T-helper 22 cell (primary cell): ENCODE measurements at places on chromosomes 5 and 9.

GRCh38 chr9:38432922-38433510 lies 8.8 kb upstream of the IGFBPL1 start:
- DNase-seq, result no peak

GRCh38 chr5:147712019-147712418 lies 70.5 kb downstream of the JAKMIP2 start:
- no peak for DNase-seq

GRCh38 chr5:150576449-150576949 lies 64.0 kb upstream of the SYNPO start:
- DNase-seq, result no peak

DNA sequence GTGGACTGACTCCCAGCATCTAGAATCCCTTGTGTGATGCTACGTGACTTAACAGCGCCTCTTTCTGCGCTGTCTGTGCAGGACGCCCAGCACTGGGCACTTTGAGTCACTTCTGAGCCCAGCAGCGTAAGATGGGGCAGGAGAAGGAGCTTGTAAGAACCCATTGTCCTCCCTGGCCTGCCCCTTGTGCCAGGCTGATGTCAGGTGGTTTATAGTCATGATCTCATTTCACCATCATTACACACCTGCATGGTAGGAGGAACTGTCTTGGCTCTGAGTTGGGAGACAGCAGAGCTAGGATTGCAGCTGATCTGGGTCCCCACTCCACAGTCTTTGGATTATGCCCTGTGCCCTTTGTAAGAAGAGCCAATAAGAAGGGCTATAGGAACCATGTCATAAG lies 12.2 kb downstream of the ERGIC1 start:
- no peak for DNase-seq

DNA sequence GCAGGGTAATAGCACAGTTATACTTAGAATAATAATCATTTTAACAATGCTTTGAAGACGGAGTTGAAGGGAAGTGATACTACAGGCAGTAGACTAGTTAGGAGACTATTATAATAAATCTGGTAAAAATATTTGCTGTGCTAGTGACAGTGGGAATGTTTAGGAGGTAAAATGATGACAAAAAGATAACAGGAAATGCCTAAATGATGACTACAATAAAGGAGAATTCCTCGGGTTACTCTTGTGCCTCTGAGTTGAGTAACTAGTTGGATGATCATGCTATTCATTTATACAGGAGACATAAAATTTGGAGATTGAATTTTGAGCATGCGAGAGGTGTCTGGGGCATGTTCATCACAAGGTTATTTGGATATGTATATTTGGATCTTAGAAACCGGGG lies 32.2 kb upstream of the PAM start:
- no peak for DNase-seq

GRCh38 chr9:136059851-136060670 lies 35.0 kb downstream of the NACC2 start:
- DNase-seq, result no peak

- DNase-seq, result no peak
These were observed 190.5 kb downstream of the HSPA4 start for GRCh38 chr5:133242221-133242835.

DNA sequence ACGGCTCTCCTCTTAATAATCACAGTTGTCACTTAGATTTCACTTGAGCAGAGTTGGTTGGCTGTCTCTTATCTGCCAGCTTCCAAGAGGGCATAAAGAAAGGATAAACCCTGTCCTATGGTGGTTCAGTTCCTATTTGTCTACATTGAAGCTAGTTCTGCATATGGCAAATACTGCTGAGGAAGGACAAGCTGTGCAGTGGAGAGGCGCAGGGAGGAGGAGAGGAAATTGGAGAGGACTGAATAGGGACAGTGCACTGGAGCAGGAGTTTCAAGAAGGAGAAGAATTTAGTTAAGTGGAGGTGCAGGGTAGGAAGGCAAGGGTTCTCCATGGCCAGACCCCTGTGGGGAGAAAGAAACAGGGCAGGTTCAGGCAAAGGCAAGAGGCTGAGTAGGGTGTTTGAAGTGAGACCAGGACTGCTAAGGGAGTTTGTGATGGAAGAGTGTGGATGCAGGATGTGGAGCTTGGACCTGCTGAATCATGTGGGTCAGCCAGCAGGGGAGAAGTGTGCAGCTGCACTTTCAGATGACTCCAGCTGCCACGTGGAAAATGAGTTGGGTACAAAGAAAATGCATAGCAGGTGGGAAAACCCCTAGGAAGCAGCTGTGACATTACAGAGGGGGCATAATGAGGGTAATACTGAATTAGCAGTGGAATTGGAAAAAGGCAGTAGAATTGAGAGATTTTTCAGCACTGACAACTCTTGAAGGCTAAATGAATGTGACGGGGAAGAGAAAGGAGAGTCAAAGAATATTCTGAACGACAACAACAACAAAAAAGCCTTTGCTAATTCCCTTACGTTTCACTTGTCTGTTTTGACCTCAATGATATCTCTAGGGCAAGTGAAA lies 66.8 kb downstream of the MAMDC2 start:
- no peak for DNase-seq

- no peak for DNase-seq
These were observed 497.3 kb downstream of the MTRR start for GRCh38 chr5:8366266-8366665.

DNA sequence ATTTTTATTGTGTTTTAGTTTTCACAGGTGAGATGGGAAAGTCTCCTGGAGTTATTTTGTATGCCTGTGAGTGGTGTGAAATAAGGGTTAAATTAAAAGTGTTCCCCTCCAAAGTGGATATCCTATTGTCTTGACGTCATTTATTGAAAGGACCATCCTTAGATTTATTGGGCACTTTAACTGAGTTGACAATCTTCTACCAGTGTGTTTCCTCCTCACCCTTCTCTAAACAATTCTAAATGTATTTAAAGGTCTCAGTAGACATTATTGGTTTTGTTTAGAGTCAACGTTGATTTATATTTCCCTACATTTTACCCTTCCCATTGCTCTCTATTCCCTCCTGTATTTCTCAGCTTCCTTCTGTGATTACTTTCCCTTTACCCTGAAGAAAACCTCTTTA lies 40.8 kb downstream of the PRRC1 start:
- no peak for DNase-seq

DNA sequence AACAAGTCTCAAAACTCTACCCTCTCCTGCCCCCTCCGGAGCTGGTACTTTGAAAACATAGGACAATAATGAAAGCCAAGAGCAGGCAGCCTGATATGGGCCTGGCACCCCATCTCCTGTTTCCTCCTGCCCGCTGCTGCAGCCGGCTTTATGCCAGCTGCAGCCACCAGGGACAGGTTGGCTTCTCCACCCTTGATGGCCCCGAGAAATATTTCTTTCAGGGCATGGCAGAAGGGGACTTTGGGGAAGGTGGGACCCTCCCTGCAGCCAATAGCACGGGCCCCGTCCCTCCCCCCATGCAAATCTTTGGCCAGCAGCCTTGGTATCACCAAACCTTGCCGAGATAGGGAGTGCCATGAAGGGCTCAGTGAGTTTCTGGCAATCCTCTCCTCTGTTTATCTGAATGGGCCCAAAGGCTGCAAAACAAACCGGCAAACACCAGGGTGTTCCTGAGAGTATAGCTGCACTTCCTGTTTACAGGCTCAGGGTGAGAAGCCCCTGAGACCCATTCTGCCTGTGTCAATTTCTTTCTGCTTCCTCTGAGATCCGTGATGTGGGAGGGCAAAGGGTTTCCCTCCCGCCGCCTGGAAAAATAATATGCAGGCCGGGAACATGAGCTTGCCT lies 73.4 kb upstream of the BOD1 start:
- no peak for DNase-seq

DNA sequence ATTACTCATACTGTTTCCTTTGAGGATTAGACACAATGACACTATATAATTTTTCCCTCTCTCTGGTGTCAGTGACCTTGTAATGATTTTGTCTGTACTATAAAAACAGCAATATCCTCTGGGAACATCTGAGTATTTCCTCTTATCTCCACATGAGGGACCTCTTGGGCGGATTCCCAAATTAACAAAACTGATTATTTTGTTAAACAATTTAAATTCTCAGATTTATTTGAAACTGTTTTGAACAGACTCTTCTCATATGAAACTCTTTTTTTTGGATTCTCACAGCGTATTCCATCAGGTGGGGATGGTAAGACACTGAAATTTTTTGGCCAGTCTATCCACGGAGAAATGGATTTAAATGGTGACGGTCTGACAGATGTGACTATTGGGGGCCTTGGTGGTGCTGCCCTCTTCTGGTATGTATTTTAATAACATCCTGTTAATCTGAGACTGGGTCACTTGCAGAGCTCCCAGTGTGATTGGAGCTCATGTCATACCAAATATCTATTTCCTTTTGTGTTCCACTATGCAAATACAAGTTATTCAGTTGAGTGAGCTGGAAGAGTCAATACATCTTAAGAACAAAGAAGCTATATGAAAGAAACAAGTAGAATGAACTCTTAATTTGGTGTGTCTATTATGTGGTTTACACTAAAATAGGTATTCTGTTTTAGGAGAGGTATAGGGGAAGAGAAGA lies 73.8 kb upstream of the ITGA2 start:
- no peak for DNase-seq

- no peak for DNase-seq
These were observed 46.4 kb downstream of the STXBP1 start for GRCh38 chr9:127658428-127658827.

DNA sequence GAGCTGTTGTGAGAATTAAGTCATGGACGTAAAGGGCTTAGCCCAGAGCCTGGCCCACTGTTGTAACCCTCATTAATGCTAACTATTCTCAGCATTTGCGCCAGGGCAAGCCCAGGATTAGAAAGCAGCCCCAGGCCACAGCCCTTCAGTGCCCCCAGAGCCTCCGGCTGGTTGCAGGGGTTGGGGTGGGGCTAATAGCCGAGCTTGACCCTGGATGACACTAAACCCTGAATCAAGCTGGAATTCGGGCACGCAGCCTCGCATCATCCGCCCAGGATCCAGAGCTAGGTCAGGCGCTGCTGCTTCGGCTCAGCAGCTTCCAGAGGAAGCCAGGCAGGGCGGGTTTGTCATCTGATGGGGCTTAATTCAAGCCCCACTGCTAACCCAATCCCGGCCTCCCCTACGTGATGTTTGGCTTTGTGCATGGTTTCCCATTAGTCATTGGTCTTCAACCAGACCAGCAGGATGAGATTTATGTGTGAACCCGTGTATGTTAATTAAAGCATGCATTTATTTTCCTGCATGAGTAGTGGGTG lies 1.2 kb upstream of the MEGF9 start:
- no peak for DNase-seq

DNA sequence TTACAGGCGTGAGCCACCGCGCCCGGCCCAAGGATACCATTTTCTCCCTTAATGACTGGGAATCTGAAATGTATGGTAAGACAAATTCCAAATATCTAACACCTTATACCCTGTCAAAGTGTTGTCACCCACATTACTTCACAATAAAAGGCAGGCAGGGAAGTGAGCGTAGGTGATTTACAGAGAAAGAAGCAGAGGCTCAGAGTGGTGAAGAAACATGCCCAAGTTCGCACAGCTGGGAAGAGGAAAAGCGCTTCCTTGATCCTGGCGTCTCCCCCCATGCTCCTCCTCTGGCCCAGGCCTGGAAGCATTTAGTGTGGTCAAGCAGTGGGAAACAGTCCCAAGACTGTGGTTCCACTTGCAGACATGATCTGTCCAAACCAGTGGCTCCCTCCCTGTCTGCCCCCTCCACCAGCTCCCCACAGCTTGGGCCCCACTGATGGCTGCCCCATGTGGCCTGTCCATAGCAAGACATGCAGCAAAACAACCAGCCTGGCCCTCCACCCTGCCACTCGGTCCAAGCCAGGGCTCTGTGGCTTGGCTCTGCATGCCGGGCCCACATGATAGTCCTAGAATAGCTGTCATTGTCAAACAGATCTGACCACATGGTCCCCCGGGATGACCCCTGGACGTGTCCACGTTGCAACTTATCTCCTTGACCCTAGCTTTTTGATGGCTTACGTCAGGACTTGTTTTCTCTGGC lies 107.2 kb downstream of the TTLL11 start:
- DNase-seq, result no peak

DNA sequence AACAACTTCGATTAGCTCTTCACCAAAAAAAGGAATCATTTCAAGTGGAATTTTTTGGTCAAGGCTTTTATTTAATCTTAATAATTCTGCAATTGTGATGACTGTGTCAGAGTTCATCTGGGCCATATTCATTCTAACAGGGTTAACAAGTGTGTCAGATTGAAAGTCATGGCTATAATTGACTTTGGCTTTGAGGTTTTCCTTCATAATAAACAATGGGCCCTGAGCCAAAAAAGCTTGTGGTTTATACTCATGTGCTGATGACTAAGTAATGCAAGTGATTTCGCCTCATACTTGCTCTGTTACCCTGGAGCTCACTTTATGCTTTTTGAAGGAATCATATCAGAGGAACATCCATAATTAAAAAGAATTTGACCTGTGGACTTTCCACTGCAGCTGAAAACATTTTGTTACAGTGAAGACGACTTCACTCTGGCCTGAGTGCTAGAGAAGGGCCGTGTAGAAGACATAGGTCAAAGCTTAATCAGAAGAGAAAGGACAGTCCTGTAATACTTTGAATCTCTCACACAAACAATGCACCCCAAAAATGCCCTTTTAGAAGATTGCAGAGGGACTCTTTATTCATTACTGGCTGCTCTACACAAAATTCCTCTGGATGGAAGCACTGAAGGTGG lies 101.7 kb downstream of the GDNF start:
- no peak for DNase-seq

GRCh38 chr9:137299203-137299565 lies 2.9 kb downstream of the NRARP start:
- no peak for DNase-seq

- DNase-seq, result no peak
These were observed 133.1 kb downstream of the HSD17B3 start for GRCh38 chr9:96168882-96169281.

GRCh38 chr5:83343299-83343698 lies 128.2 kb upstream of the VCAN start:
- no peak for DNase-seq

- DNase-seq, result no peak
These were observed 326.5 kb downstream of the NTRK2 start for GRCh38 chr9:84996029-84996428.

DNA sequence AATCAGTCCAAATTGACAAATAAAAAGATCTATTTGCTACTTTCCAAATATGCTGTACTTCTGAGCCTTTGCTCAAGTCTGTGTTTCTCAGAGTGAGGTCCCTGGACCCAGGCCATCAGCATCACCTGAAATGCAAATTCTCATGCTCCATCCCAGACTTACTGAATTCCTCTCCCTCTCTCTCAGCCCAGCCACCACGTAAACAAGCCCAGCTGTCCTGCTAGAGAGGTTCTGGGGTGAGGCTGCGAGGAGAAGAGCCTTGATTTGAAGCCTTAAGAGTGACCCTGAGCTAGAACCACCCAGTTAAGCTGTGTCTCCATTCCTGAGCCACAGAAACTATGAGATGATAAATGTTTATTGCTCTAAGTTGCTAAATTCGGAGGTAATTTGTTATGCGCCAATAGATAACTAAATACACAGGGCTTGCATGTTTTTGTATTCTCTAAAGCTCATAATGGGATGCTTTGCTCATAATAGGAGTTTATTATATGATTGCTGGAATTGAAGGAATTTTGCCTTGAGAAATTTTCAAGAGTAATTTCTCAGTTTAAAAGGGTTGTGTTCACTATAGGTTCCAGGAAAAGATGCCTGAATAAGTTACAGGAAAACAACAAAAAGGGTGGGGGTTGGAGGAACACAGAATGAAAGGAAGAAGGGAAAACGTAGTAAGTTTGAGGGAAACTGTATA lies 98.9 kb upstream of the SPATA31D4 start:
- DNase-seq, result no peak
